ENCODE measurements at places on chromosomes 12 and 14.

DNA sequence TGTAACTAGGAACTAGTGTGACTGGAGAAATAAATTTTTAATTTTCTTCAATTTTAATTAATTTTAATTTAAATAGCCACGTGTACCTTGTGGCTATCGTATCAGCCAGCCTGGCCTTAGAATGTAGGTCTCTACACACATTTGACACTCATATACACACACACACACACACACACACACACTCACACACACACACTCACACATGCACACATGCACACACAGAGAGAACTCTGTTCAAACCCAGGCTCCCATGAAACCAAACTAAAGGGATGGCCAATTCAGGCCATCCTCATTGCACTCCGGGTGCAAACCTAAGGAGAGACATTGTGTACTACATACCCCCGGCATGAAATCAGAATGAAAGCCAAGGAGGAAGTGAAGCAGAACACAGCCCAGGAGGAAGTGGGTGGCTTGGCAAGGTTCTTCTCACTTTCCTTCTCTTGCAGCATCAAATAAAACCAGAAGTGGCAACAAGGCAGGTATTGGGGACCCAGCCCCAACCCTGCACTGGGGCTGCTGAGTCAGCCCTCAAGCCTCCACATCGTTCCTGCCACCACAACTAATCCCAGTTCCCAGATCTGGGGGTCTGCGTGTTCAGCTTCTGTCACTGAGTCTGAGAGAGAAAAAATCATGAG, 26.2 kb upstream of the CHPT1 start:
- DNase-seq, result no peak

GRCh38 chr12:16076557-16076956, 165.4 kb downstream of the DERA start:
- peak; percentile 56 for DNase-seq

- peak; percentile 90 for DNase-seq
Measured at GRCh38 chr12:47576289-47576945, 129.4 kb downstream of the RPAP3 start.

DNA sequence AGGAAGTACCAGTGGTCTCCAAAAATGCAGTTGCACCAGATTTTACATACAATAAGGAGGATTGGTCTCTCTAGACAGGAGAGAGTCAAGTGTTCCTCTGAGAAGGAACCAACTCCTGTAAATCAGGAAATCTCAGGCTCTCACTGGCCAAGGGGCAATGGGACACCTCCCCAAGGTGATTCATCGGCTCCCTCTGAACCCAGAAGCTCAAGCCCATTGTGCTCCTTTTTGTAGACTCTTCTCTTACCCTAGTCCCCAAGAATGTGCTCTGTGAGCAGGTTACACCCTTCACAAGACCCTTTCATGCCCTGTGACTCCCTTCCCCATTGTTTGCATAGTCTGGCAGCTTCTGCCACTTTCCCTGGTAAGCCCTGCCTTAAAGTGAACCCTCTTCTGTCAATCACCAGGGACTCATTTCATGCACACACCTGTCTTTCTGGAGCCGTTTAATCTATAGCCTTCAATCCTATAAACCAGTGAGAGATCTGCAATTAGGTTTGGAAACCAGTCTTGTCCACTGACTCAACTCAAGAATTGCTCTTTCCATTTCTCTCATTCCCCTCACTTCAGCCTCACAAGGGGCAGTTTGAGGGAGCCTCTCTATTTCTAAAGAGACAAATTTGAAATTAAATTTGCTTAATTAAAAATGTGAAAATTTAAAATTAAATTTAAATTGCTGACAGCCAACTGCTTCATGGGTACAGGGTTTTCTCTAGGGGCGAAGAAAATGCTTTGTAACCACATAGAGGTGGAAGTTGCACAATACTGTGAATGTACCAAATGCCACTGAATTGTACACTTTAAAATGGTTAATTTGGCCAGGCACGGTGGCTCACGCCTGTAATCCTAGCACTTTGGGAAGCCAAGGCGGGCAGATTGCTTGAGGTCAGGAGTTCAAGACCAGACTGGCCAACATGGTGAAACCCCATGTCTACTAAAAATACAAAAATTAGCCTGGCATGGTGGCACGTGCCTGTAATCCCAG, 38.3 kb upstream of the LTA4H start:
- peak; percentile 6 for DNase-seq

DNA sequence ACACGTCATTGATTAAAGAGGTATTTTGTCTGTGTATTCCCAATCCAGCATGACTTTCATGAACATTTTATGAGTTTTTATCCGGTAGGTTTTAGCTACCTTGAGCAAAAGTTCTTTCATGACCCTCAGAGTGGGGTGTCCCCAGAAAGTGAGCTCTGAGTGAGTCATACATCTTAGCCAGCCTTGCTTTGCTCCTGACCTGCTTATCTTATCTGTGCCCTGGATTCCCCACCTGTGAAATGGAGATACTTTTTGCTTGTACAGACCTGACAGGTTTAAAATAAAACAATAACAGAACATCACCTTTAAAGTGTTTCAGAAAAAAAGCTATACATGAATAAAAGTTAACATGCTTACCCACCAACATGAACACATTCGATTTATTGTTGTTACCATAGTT, 202.8 kb upstream of the SOX5 start:
- DNase-seq, result no peak

DNA sequence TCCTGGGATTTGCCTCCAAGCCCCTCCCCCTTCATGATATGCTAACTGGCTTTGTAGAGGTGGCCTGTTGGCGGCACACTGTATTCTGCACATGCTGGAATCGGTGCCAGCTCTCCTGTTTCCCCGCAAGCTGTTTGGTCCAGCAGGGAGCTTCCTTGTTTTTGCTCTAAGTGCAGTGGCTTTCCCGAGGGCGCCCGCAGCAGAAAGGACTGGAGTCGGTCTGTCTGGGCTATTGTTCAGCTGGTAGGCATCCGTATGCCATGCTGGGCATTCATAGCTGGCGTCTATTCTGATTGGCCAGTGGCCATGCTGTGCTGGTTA, 88.9 kb upstream of the MED13L start:
- peak; percentile 94 for DNase-seq

GRCh38 chr12:109820816-109821381, 12.3 kb downstream of the TRPV4 start:
- DNase-seq, result peak; percentile 85

DNA sequence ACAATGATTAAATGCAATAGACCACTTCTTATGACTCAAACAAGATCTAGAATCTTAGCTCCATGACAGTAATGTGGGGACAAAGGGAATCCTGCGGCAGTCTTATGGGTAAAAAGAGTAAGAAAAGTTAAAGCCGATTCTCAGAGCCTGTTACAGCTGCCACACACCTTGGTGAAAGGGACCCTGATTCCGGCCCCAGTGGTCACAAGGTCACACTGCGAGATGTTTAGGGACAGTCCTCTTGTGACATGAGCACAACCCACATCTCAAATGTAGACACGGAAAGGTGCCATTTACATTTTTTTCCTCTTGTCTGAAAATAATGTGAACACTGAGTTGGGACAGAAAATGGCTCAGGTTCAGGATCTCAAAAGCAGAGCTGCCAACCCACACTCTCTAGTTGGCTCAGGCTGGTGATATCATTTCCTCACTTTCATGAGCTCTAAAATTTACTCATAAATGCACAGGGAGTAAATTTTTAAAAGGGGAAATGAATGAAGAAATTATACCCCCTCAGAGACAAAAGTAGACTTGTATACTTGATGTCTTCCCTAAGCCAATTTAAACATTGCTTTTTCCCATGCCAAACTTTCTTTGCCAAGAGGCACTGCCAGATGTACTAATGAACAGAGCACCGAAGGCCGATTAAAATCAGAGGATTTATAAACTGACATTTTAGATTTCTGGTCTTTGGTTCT, 113.1 kb upstream of the OVCH1 start:
- DNase-seq, result no peak

- no peak for DNase-seq
Measured at GRCh38 chr14:74535756-74536325, 42.3 kb downstream of the ISCA2 start.

GRCh38 chr12:53751336-53752191, at the start of gene CISTR:
Gene CISTR, minus strand, starts transcription at chr12:53751979.
- peak; percentile 16 for DNase-seq

DNA sequence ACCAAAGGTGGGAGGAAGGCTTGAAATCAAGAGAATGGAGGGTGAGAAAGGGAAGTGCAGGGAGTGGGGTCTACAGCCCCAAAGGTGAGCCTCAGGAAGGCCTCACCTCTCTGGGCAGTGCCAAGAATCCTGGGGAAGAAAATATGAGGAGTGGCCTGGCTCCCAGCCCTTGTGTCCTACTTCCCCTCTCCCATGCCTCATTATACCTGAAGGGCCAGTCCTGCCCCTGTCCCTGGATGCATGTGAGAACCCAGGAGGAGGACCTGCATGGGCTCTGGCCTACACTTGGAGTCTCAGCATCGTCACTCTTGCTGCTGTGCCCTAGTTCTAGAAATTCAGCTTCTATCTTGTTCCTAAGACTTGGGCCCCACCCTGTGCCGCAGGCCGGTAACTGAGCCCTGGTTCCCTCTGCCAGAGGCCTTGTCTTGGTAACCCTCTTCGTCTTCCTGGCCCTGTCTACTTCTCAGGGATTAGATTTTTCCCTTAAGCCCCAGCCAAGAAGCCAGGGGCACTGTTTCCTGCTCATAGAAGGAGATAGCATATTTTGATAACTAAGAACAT, 10.9 kb upstream of the MYH7 start:
- DNase-seq, result no peak

- DNase-seq, result peak; percentile 45
Measured at GRCh38 chr14:95649230-95649629, 37.0 kb upstream of the TCL1B start.

GRCh38 chr12:3834774-3835173, 38.4 kb downstream of the PARP11 start:
- DNase-seq, result no peak

DNA sequence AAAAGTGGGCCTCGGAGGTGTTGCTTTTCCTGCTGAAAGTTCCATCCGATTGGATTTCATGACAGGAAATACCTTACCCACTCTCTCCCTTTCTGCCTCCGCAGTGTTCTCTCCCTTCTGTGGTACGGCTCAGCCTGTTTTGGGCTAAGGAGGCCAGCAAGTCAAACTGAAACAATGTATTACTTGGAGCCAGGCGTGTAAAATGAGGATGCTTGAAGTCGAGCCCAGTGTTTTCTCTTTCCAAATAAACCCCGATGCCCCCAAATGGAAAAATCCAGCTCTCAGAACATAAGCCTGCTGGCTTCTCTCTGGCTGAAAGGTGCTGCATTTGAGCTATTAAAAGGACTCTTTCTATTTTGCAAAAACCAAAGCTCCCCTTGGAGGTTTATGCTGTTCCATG, 124.7 kb downstream of the ZNF664 start:
- DNase-seq, result no peak

DNA sequence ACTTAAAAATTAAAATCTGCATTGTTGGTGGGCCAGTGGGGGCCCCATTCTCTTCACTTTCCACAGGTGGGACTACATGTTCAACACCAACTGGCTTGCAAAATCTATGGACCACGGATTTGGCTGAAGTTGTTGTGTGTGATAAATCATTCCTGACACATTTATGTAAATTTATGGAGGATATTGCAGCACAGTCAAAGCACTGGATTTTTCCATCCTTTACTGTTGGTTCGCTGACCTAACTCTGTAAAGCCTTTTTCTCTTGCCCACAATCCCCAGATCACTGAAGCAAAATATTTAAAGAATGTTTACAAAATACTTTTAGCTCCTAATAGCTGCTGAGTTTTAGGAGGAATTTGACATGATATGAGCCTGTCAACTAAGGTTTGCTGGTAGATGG, 219.7 kb upstream of the PRICKLE1 start:
- no peak for DNase-seq

- no peak for DNase-seq
Measured at GRCh38 chr14:95471016-95471415, 45.4 kb downstream of the SYNE3 start.

All from NCI-H1105 treated with DMSO at 0.1 percent for 48 hours (cell line).